ENCODE measurements at places on chromosomes 13 and 19.

DNA sequence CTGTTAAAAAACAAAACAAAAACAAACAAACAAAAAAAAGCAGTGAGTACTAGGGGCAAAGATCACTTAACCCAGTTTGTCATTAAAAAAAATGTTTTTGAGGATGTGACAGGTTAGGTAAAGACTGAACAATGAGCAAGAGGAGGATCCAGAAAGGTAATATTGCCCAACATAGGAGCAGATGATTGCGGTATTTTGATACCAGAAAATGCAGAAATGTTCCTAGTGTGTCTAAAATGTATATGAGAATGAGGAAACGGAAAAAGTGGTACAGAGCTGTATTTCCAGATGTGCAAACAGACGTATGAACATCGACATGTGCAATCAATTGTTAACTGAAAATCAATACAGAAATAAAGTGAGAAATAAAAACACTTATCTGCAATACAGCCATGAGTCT is 4.9 kb upstream of the LILRA4 start:
- DNase-seq: no peak

GRCh38 chr19:55689411-55690108 is 14.5 kb downstream of the EPN1 start:
- no peak for DNase-seq

GRCh38 chr19:15954820-15955219 is 6.0 kb downstream of the OR10H4 start:
- DNase-seq: no peak

GRCh38 chr19:1531587-1531986 is 7.7 kb downstream of the PLK5 start:
- DNase-seq: no peak

GRCh38 chr19:6849876-6850275 is 37.5 kb upstream of the ADGRE1 start:
- no peak for DNase-seq

Data from neural crest cell (in vitro differentiated cells).